ENCODE measurements at places on chromosomes 7 and 10. TPM values are rescaled to one million over a fixed set of nuclear protein-coding genes. Genes with fewer than 3 reads are reported as not detected.

DNA sequence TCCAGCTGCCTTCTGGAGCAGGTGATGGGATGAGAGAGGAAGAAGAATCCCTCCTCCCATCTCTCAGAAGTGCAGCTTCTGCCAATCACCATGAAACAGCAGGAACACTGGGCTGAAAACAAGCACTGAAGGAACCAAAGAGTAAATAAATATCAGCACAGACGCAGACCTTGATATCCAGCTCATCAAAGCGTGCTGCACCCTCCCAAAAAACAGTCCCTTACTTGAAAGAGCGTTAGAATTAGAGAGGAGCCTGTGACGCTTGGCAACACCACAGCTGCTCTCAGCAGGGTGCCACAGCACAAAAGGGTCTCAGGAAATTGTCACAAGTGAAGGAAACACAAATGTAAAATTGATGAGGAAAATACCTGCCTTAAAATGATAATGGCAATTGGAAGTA is 39.5 kb downstream of the KLF6 start:
- H3K4me3 ChIP-seq = no peak overlapping the region
- H3K27me3 ChIP-seq = no peaks in the 10 kb centered on the region
- H3K27ac ChIP-seq = peak overlapping the region; percentile 79

DNA sequence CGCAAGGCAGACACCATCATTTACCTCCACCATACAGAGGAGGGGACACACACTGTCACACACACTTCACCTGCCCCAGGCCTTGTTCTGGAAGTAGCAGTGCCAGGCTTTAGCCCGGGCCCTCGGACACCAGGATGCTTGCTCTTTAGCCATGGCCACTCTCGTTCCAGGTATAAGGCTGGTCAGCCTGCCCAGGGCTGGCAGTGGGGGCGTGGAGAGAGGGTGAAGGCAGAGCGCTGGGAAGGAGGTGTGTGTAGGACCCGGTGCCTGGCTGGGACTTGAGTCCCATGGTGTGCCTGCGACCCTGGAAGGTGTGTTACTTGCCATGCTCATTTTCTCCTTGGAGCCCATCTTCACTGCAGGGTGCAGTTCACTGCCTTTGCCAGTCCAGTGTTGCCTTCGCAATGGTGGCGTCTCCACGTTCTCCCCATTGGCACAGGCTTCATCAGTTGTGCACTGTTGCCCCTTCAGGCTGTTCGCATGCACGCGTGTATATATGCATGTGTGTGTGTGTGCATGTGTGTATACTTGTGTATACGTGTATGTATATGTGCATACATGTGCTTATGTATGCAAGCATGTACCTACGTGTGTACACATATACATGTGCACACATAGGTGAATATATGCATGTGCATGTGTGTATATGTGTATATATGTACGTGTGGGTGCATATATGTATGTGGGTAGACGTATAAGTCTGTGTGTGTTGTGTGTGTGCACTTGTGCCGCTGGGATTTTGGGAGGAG is 153.4 kb downstream of the CAMK1D start:
- no peak for DNase-seq
- no peak overlapping the region for H3K4me3 ChIP-seq
- no peaks in the 10 kb centered on the region for H3K27me3 ChIP-seq
- no peaks in the 10 kb centered on the region for H3K36me3 ChIP-seq
- H3K27ac ChIP-seq = no peak overlapping the region

DNA sequence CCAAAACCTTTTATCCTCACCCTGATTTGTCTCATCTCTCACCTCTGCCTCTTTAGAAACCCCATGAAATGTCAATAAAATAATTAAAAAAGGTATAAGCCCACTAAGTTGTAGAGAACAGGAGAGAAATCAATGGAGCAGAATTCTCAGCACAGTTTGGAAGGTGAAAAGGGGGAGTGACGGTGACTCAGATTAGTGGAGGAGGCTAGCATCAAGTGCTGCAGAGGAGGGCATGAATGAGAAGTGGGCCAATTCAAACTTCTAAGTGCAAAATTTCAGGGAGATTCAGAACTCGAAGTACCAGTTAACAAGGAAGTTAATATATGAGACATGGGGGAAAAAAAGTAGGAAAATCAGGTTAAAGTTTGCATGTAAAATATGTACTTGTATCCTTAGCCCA is 34.9 kb upstream of the ETV1 start:
- no peak overlapping the region for H3K27ac ChIP-seq
- H3K27me3 ChIP-seq = no peaks in the 10 kb centered on the region
- no peaks in the 10 kb centered on the region for H3K4me1 ChIP-seq
- no peak for DNase-seq

DNA sequence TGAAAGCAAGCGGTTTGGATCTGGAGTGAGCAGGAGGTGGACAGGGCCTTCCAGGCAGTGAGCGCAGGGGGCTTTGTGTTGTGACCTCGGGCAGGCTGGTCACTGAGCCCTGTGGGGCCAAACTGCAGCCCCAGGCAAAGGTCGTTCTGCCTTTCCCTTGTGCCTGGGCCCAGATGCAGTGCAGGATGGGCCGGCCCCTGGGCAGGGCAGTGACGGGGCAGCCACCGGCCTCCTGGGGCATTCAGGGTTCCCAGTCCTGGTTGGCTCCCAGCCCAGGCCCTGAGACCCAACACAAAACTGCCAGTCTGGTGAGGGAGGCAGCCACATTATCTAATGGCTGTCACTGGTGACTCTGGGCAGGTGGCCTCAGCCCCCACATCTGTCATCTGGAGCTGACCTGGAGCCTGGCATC is 7.1 kb downstream of the ARPC1B start:
- H3K4me1 ChIP-seq = peaks cover 8% of the 10 kb centered on the region
- DNase-seq = no peak
- no peak overlapping the region for H3K4me3 ChIP-seq
- H3K27ac ChIP-seq = no peak overlapping the region

GRCh38 chr7:5754981-5755599 is 26.4 kb downstream of the RNF216 start:
- no peak overlapping the region for H3K4me3 ChIP-seq
- DNase-seq = no peak
- no peaks in the 10 kb centered on the region for H3K27me3 ChIP-seq
- H3K36me3 ChIP-seq = peaks cover 3% of the 10 kb centered on the region
- H3K4me1 ChIP-seq = no peaks in the 10 kb centered on the region

PAPOLB gene
- total RNA-seq = not detected

Measured in gastrocnemius medialis (tissue), 4 donors.